ENCODE measurements at places on chromosomes 3 and 15.

DNA sequence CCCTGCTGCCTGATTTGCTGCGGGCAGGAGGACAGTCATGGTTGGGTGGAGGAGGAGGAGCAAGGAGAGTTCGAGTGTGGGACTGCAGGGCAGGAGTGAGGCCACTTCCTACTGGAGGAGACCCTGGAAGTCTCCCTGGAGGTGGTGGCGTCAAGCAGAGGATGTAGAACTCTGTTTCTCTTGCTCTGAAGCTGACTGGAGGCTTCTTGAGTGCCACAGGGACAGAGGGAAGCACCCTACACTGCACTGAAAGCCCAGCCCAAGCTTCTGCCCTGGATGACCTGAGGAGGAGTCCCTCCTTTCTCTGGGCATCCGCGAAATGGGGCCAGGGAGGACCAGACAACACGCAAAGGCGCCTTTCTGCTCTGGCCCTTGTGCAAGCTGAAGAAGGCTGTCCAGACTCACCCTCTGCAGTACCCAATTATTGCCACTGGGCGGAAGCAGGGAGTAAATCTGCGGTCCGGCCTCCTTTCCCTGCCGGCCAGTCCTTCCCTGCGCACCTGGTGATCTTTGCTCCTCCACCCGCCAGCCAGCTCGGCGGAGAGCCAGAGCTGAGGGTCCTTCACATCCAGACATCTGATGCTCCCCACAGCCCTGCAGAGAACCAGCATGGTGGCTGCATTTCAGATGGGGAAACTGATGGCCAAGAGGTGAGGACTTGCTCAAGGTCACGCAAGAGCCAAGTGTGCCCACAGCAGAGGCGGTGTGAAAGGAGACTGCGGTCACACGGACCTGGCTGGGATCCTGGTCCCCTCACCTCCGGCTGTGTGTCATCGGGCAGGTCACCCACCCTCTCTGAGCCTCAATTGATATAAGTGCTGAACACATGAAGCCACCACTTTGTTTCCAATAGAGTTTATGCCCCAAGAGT lies 207.1 kb downstream of the TBC1D2B start:
- no peak for DNase-seq

DNA sequence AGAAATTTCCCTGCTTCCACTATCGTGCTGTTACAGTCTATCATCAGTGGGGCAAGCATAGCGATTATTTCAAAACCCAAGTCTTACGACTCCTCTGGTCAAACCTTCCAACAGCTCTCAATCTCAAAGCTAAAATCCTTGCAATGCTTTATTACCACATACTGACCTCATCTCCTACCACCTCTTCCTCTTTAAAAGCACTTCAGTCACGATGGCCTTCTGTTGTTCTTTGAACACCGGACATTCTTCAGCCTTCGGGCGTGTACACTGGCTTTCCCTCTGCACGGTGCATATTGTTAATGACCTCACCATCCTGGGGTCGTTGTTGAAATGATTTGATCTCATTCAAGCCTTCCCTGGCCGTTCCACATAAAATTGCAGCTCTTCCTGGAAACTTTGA lies 31.1 kb downstream of the MAGEL2 start:
- DNase-seq: no peak

GRCh38 chr15:82864967-82865366 lies 55.5 kb downstream of the WHAMM start:
- no peak for DNase-seq

- no peak for DNase-seq
Observed at GRCh38 chr3:8506571-8507061, 5.0 kb downstream of the LMCD1 start.

GRCh38 chr3:42080453-42080872 lies 10.7 kb upstream of the TRAK1 start:
- no peak for DNase-seq

DNA sequence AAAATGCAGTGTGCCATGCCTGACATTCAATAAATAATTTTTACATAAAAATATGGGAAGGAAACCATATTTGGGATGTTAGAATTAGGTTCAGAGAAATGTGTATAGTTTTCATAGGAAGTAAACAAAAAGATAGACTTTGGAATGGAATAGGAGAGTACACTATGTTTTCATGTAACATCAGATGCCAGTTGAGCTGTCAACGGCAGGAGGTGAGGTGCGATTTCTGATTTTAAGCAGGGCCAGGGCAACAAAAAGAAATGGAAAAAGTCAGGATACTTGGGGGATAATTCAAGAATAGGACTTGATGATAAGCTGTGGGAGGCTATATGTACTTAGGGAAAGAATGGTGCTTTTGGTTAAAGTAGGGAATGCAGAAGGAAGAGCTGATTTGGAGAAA lies 639.5 kb downstream of the OTOL1 start:
- no peak for DNase-seq

DNA sequence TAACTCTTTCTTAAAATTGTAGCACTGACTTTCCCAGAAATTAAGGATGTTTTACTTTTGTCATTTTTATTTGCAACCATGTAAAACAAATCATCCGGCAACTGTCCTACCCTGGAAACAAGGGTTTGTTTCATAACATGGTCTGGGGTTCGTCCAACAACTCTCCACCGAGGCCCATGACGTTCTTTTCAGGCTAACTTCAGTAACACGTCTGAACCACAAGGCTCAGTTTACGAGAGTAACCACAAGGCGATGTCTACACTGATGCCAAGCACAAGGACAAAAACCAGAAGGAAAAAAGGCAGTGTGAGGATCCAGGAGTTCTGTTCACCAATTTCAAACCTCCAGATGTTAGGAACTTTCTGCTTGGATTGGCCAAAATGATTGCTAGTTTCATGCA lies 546.1 kb downstream of the NTRK3 start:
- DNase-seq: no peak

- DNase-seq: no peak
Observed at GRCh38 chr3:100333970-100334487, 528 bp upstream of the NIT2 start.

DNA sequence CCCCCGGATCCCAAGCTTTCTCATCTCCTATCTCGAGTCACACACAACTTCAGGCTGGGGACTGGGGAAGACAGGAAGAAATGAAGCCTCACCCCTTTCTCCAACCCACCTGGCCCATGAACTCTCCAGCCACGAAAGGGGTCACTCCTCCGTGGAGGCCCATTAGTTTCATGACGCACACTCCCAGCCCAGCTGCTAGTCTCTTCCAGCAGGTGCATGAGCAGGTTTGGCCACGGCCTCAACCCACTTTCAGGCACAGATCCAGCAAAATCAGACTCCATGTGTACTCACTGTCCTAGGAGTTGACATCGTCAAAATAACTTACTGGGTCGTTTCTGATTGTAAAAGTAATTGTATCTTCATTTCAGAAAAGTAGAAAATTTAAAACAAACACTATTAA lies 76.6 kb downstream of the C3orf70 start:
- no peak for DNase-seq

- DNase-seq: no peak
Observed at GRCh38 chr3:132628157-132628556, 31.1 kb downstream of the ACKR4 start.

DNA sequence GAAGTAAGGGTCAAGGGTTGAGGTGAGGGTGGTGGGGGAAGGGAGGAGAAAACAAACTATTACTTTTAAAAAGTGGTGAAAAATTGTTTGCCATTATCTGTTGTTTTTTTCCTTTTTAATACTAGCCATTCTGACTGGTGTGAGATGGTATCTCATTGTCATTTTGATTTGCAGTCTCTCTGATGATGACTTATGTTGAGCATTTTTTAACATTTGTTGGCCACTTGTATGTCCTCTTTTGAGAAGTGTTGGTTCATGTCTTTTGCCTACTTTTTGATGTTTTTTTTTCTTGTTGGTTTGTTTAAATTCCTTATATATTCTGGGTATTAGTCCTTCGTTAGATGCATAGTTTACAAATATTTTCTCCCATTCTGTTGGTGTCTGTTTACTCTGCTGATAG lies 185.9 kb upstream of the ANKRD28 start:
- DNase-seq: no peak

GRCh38 chr3:176219970-176220369 lies 977.3 kb downstream of the TBL1XR1 start:
- no peak for DNase-seq

DNA sequence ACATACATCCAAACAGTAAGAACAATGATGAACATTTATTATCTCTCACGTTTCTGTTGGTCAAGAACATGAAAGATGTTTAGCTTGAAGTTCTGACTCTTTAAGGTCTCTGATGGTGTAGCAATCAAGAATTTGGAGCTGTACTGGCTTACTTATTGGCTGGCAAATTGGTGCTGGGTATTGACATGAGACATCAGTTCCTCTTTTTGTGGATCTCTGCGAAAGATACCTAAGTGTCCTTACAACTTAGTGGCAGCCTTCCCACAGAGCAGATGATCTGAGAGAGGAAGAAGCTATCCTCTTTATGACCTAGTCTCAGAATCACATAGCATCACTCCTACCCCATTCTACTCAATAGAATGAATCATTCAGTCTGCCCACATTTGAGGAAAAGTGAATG lies 309.8 kb upstream of the DCBLD2 start:
- DNase-seq: no peak

- no peak for DNase-seq
Observed at GRCh38 chr3:195735036-195735695, 14.4 kb downstream of the MUC20 start.

- no peak for DNase-seq
Observed at GRCh38 chr3:111967068-111967467, 11.8 kb upstream of the ABHD10 start.

DNA sequence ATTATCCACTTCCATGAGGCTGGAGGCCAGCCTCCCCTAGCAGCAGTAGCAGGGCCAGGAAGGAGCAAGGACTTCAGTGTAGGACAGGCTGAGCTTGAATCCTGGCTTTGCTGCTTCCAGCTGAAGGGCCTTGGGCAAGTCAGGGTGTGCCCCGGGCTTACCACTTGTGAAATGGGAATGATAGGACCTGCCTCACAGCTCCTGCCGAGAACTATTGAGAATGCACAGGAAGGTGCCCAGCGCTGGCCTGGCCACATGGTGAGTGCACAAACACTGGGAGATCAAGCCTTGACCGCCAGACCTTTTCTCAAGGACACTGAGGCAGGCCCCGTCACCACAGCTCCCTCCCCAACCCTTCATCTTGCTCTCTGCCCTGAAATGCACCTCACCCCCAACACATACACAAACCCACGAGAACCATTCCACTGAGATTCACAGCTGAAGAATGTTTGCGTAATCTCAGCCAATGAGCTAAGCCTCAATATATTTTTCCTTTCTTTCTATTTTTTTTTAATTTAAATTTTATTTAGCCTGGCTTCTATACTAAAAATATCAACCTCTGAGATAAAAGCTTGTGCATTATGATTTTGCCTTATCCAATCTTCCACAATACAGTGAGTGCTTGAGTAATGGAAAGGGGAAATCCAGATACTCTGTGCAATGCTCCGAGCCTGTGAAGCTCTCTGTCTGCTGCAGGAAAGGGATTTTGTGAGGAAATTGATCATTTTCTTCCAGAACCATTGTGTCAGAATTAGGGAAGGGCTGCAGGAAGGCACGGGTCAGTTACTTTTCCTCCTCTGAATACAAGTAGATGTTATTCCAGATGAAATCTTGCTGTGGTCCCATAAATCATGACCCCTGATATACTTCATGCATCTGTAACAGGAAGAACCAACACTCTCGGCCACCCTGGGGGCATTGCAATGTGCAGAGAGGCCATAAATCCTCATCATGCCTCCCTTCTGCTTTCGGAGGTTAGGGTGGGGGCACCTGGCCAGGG lies 193.9 kb downstream of the TLE3 start:
- no peak for DNase-seq

- DNase-seq: no peak
Observed at GRCh38 chr3:101203411-101203810, 117.0 kb downstream of the IMPG2 start.

DNA sequence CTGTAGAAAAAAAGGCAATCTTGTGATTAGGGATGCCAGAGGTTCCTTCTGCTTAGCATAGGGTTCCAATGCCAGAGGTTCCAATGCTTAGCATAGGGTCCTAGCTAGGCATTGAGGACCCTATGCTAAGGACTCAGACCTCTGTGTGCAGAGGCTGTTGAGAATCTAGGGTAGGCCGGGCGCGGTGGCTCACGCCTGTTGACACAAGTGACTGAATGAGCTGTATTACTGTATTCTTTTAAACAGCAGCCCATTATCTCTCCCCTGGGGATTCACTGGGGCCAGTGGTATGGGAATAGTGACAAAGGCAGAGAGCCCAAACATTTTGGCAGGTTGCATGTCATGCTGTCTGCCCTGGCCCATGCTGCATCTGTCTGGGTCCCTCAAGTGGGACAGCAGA lies 16.2 kb downstream of the PAK6 start:
- no peak for DNase-seq

DNA sequence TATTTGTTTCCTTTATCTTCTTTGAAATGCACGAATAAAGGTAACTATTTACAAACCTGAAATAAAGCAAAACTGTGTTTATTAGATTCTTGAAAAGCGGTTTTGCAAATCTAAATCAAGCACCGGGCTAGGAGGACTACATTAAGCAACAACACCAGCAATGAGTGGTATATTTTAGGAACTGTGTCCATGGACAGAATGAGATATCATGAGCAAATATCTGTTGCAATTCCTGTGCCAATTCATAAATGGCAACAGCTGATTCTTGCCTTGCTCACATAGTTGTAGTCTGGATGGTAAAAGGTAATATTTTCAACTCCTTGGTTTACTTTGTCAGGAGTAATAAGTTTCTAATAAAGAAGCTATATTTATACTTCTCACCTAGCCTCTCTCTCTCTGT lies 403.3 kb downstream of the LPP start:
- DNase-seq: no peak

DNA sequence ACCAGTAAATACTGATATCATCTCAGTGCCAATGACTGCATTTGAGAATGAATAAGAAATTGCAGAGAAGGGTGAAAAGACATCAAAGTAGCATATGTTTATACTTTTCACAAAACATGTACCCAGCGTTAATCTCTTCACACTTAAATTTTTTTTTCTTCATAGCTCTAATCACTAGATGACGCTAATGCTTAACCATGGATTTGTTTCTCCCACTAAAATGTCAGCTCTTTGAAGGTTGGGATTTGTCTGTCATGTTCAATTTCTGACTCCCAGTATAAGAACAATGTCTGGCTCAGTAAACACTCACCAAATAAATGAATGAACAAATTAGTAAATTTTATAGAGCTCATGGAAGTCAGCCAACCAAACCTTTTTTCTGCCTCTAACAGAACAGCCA lies 78.3 kb upstream of the LMCD1 start:
- no peak for DNase-seq

DNA sequence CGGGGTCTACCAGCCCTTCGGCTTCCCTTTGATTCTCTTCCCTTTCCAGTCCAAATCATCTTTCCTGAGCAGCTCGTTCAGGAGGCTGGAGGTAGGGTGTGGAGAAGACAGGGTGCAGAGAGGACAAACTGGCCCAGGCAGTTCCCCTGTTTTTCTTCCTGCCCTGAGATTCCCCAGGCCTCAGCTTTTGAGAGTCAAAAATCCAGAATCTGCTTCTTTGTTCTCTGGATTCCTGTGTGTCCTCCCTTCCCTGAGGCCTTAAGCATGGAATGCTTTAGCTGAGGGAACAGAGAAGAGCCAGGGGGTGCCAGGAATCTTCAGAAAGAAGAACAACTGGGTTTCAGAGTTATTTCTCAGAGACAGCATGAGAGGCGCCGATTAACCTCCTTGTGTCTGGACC lies 26.7 kb upstream of the LRTM1 start:
- no peak for DNase-seq

- no peak for DNase-seq
Observed at GRCh38 chr3:76267851-76268380, 482.6 kb upstream of the ZNF717 start.

GRCh38 chr3:10772271-10773161 lies 43.5 kb upstream of the SLC6A11 start:
- DNase-seq: no peak

- no peak for DNase-seq
Observed at GRCh38 chr15:89760303-89761008, 9.4 kb upstream of the MESP1 start.

GRCh38 chr3:114800272-114801031 lies 346.6 kb downstream of the ZBTB20 start:
- no peak for DNase-seq

Data from stimulated activated CD4-positive, alpha-beta T cell treated with anti-CD3 and anti-CD28 coated beads, Interleukin-1b, Interleukin-23, amount 100 ng/mL, for 1 hour (primary cell).